Endothelial cell of coronary artery (primary cell): ENCODE measurements at places on chromosomes 4 and X. TPM values are rescaled to one million over a fixed set of nuclear protein-coding genes. Genes with fewer than 3 reads are reported as not detected.

The CUL4B gene
- 33.8 and 50.1 TPM in 2 replicates for total RNA-seq

The BTC gene
- total RNA-seq: 0.09 TPM in 1 of 2 replicates, not detected in the other

The CCDC149 gene
- total RNA-seq: 9.3 and 11.6 TPM in 2 replicates

The PDZD11 gene
- 36.2 TPM in 2 replicates for total RNA-seq

The ZNF711 gene
- 1.5 and 1.7 TPM in 2 replicates for total RNA-seq

The IL13RA2 gene
- under 0.01 and 0.09 TPM in 2 replicates for total RNA-seq

The RPS6KA6 gene
- total RNA-seq: 0.19 and 0.99 TPM in 2 replicates

The CYBB gene
- not detected in 2 replicates for total RNA-seq

The GAGE12F gene
- total RNA-seq: not detected in 2 replicates

The IL1RAPL1 gene
- total RNA-seq: 0.19 and 1.9 TPM in 2 replicates

The FAT1 gene
- 5.4 and 119 TPM in 2 replicates for total RNA-seq
